ENCODE measurements at places on chromosomes 3 and 15. TPM values are rescaled to one million over a fixed set of nuclear protein-coding genes. Genes with fewer than 3 reads are reported as not detected.

GRCh38 chr3:192169332-192169915 is 557.9 kb downstream of the FGF12 start:
- no peak for DNase-seq

Gene ZNF660
- not detected for total RNA-seq

Gene FOXL2
- total RNA-seq = not detected

GRCh38 chr3:71356265-71356664 is 227.3 kb downstream of the FOXP1 start:
- peak; percentile 47 for DNase-seq

Gene VIPR1
- total RNA-seq = not detected

Gene GOLGA8Q
- total RNA-seq = 2.3 TPM

Gene SLC2A2
- total RNA-seq = not detected

DNA sequence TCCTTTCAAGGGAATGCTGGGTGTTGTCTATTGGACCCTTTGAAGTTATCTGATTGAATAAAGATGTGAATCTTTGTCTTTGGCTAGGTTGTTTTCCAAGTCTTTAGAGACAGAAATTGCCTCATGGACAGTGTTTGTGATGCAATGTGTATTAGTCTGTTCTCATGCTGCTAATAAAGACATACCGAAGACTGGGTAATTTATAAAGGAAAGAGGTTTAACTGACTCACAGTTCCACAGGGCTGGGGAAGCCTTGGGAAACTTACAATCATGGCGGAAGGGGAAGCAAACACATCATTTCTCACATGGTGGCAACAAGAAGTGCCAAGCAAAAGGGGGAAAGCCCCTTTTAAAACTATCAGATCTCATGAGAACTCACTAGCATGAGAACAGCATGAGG is 88.8 kb upstream of the PLXND1 start:
- DNase-seq = no peak

DNA sequence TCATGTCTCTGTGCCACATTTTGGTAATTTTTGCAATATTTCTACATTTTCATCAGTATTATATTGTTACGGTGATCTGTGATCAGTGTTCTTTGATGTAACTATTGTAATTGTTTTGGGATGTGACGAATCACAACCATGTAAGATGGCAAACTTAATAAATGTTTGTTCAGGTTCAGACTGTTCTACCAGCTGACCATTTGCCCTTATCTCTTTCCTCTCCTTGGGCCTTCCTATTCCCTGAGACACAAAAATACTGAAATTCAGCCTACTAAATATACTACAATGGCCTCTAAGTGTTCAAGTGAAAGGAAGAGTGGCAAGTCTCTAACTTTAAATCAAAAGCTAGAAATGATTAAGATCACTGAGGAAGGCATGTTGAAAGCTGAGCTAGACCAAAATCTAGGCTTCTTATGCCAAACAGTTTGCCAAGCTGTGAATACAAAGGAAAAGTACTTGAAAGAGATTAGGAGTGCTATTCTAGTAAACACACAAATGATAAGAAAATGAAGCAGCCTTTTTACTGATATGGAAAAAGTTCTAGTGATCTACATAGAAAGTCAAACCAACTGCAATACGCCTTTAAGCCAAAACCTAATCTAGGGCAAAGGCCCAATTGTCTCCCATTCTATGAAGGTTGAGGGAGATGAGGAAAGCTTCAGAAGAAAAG is 952.8 kb downstream of the ROBO1 start:
- DNase-seq = no peak

Gene MYEF2
- 21.8 TPM for total RNA-seq

GRCh38 chr15:99590913-99591646 is 25.3 kb downstream of the MEF2A start:
- no peak for DNase-seq

DNA sequence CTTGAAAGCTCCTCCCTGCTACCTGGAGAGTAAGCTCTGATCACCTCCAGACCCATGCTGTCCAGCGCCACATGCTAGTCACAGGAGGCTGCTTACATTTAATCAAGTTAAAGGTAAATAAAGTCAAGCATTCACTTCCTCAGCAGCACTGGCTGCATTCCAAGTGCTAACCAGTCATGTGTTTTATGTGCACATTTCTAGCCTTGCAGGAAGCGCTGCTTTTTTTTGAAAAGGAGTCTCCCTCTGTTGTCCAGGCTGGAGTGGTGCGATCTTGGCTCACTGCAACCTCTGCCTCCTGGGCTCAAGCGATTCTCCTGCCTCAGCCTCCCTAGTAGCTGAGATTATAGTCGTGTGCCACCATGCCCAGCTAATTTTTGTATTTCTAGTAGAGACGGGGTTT is 279.2 kb downstream of the GABRG3 start:
- DNase-seq = peak; percentile 51

GRCh38 chr3:49554633-49555265 is 472 bp downstream of the BSN start:
- no peak for DNase-seq

DNA sequence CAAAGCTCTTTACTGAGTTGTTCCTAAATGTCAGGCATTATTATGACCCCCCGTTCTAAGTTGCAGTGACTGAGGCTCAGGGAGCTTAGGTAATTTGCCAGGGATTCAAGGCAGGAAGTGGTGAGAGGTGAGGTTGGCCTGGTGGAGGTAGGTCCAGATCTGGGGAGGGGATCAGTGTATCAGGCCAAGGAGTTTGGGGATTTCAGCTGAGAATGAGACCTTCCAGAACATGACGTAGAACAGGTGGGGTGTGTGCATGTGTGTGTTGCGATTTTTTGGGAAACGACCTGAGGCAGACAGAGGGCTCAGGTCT is 41.1 kb upstream of the MRPS22 start:
- DNase-seq = no peak

- DNase-seq = no peak
These were observed 117.9 kb downstream of the TCF12 start for GRCh38 chr15:57036352-57036751.

Gene TPRA1
- total RNA-seq = 48.4 TPM

Gene UBAP1L
- not detected for total RNA-seq

DNA sequence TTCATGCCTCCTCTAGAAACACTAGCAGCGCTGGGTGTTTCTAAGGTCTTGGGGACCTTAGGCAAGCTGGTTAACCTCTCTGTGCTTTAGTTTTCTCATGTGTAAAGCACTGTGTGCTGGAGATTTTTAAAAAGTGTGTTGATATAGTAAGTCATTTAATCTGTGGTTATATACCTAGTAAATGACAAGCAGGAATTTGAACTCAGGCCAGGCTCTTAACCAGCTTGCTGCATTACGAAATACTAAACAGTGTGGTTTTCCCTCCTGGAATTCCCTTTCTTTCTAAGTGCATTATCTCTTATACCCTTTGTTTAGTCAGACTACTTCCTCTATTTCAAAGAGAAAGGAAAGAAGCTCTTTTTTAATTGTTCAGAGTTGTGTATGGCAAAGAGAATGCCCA is 26.5 kb downstream of the NEO1 start:
- peak; percentile 14 for DNase-seq

Gene EFCC1
- total RNA-seq = not detected

DNA sequence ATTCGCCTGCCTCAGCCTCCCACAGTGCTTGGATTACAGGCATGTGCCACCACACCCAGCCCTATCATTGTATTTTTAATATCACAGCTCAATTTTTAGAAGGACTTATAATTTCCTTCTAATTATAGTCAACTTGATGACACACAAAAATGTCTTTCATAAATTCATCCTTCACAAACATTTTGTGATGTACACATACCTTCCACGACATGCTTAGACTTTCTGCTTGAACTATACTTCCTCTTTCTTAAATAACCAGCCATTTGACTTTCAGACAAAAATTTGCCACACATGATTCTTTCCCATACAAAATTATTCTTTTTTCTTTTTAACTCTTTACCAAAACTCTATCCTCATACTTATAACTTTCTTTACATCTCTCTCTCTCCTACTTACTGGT is 48.4 kb upstream of the CCK start:
- peak; percentile 10 for DNase-seq

Gene SYNM
- 8.3 TPM for total RNA-seq

- DNase-seq = no peak
These were observed 15.4 kb downstream of the HHLA2 start for GRCh38 chr3:108311797-108312196.

GRCh38 chr3:22007368-22007767 is 256.4 kb upstream of the ZNF385D start:
- no peak for DNase-seq

Gene LAMB2
- 112 TPM for total RNA-seq

DNA sequence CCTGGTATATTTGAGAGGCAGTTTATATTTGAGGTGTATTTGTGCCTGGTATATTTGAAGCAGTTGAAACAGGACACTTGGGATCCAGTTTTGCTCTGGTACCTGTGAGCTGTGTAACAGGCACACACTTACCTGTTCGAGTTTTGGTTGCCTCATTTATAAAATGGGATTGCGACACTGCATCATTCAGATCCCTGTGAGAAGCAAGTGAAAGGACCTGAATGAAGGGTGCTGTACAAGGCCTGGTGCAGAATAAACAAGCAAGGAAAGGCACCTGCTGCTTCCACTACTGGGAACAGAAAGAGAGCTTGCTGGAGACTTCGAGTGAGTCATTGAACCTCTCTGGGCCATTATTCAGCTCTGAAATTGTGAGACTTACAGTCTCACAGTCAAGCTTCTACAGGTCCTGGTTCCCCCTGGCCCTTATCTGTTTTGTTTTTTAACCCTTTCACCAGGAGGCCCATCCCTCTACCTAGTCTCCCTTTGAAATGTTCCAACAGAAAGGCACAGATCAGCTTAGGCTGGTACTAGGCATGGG is 11.5 kb downstream of the FETUB start:
- DNase-seq = no peak

GRCh38 chr3:150077581-150078247 is 107.0 kb upstream of the PFN2 start:
- DNase-seq = no peak

Gene CDHR4
- total RNA-seq = not detected

- DNase-seq = no peak
These were observed 121.8 kb downstream of the CACNA2D3 start for GRCh38 chr3:54243960-54244682.

- DNase-seq = peak; percentile 17
These were observed 207.2 kb downstream of the EPHA3 start for GRCh38 chr3:89314454-89315098.

- DNase-seq = no peak
These were observed 695.7 kb downstream of the NAALADL2 start for GRCh38 chr3:175554801-175555200.

Gene KCTD6
- 3.5 TPM for total RNA-seq

- DNase-seq = no peak
These were observed 94.3 kb upstream of the ARPP21 start for GRCh38 chr3:35544976-35545375.

Gene HIGD2B
- not detected for total RNA-seq

DNA sequence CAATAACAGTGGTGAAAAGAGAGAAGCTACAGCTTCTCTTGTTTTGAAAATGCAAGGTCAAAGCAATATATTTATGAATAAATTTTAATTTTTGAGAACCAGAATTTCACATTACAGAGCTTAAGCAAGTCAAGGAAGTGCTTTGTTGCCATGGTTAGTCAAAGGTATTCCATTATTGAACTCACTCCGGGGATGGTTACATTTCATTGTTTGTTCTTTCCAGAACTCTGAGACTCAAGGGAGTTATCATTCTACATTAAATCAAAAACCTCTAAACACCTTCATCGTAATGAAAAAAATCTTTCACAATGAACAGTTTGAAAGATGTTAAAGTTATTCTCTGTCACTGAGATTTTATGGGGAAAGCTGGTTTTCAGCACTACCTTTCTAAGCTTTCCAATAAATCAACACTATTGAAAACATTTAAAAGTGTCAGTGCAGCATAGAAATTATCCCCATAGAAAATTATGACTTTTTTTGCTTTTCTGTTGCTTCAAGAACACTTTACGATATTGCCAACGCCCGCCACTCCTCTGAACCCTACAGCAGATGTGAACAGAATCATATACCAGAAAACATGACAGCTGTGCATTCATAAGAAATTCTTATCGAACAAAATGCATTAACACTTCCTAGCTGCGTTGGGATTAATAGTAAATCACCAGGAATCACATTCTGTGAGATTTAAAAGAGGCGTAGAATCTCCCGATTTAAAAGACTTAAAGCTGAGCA is 83.0 kb downstream of the OTOL1 start:
- no peak for DNase-seq

DNA sequence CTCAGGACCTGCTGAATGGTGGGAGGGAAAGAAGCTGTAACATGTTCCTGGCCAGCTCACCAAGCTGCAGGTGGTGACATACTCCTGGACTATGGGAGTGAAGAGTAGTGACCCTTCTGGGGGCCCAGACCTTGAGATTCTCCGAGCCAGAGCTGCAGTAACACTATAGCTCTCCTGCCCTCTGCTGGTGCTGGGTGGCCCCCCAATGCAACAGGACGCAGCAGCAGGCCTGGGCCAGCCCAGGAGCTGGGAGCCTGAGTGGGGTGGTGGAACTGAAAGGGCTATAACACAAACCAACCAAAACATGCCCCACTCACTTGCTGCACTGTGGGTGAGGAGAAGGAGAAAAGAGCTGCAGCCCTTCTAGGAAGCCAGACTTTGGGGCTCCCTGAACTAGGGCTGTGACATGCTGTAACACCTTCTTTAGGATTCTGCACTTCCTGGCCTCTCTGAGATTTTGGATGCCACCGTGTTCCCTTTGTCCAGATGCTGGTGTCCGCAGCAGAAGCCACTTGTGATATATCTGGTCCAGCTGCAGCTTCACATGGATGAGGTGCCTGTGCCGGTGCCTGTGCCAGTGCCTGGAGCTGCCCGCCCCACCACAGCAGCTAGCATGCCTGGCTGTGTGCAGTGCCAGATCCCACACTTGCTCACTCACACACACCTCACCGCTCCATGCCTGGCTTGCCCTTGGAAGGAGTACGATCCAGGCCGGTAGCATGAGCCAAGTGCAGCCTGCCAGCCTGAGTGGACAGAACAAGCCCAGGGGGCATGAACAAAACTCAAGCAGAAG is 636.8 kb upstream of the KCNMB2 start:
- DNase-seq = no peak

Gene ABCC5
- 2.2 TPM for total RNA-seq

- DNase-seq = no peak
These were observed 9.2 kb upstream of the EHD4 start for GRCh38 chr15:41981371-41982132.

GRCh38 chr15:89976246-89976600 is 24.9 kb upstream of the ZNF710 start:
- no peak for DNase-seq

GRCh38 chr15:59438625-59439290 is 772 bp downstream of the FAM81A start:
- DNase-seq = peak; percentile 22

Gene ADGRG7
- not detected for total RNA-seq

DNA sequence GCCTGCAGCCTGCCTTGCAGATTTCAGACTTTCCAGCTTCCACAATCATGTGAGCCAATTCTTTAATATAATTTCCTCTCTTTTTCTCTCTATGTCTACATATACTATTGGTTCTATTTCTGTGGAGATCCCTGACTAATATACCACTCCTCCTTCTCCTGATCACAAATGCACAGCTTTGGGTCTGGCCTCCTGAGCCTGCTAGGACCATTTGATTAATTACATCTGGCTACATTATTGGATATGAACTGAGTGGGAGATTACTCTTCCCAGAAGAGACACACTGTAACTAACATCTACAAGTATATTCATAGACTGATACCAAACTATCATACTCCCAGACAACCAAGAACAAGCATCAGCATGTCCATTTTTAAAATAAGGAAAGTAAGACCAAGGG is 188.9 kb upstream of the LMCD1 start:
- no peak for DNase-seq

- DNase-seq = peak; percentile 41
These were observed 356.2 kb downstream of the SV2B start for GRCh38 chr15:91456251-91456718.

Gene CRYGS
- not detected for total RNA-seq

Gene TNFSF10
- total RNA-seq = 3.4 TPM
